ENCODE measurements at places on chromosomes 3 and 15. TPM values are rescaled to one million over a fixed set of nuclear protein-coding genes. Genes with fewer than 3 reads are reported as not detected.

SLC12A6 gene
- total RNA-seq, result 25.0 TPM

ALS2CL gene
- total RNA-seq, result 1.4 TPM

PPP1R14D gene
- not detected for total RNA-seq

DUOX2 gene
- total RNA-seq, result not detected

FBXO40 gene
- total RNA-seq, result under 0.01 TPM

CLDN18 gene
- 0.12 TPM for total RNA-seq

EPHA3 gene
- 1.9 TPM for total RNA-seq

TNNC1 gene
- 0.33 TPM for total RNA-seq

BCHE gene
- total RNA-seq, result 13.4 TPM

NPAP1 gene
- total RNA-seq, result not detected

CAND2 gene
- total RNA-seq, result 6.4 TPM

Measured in uterine smooth muscle cell (primary cell).